ENCODE measurements at places on chromosomes 4 and X. TPM values are rescaled to one million over a fixed set of nuclear protein-coding genes. Genes with fewer than 3 reads are reported as not detected.

DNA sequence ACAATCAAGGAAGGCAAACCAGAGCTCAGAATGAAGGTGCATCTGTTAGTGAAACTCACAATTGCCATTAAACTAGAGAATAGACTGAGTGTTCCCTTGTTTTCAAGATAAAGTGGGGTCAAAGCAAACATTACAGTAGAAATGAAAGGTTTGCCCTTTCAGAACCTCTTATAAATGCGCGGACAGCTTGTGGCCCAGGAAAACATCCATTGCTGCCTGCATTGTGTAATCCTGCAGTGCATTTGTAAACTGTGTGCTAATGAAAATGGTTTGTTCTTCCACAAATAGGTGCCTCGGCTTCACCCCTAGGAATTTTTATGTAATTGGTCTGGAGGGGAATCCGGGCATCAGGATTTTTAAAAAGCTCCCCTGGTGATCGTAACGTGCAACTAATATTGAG lies 62.8 kb downstream of the SNX25 start:
- no peak for DNase-seq

DNA sequence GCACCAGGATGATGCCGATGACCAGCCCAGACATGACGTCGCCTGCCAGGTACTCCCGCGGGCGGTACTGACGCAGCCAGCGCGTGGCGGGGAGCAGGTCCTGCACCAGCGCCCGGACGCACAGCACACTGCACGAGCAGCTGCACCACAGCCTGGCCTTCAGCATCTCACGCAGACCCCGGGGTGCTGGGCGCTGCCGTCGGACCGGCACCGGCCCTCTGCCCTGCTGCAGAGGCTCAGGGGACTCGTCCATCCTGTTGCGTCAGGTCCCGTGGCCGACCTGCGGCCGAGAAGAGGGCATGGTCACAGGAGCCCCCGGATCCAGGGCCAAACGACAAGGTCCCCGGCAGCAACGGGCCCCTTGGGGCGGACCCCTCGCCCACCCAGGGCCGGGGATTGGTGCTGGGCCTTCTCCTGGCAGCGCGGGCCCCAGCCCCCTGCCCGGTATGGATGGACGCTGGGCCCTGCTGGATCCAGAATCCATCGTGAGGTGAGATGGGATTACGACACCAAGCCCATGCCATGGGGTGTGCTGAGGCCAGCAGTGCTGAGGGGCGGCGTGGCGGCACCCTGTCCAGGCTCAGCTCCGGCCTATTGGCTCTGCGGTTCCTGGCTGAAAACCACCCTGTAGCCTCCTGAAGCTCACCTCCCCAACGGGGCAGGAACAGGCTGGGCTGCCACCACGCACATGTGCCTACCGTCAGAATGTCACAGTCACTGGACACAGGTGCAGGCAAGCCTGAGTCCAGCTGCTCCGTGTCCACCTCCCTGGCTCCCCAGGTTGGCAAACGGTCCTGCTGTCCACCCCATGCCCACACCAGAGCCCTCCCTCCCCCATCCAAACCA lies 1.5 kb downstream of the SLC26A1 start:
- DNase-seq, result no peak

DNA sequence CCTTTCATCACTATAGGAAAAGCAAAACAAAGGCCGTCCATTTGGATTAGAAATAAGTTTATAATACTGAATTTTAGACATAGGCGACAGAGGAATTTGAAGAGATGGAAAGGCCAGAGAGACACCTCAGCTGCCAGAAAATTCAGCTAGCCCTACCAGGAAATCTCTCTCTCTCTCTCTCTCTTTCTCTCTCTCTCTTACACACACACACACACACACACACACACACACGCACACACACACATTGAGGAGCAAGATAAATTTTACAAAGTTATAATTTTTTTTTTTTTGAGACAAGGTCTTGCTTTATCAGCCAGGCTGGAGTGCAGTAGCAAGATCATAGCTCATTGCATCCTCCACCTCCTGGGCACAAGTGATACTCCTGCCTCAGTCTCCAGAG lies 1.4 kb downstream of the XK start:
- no peak for DNase-seq

Gene CLDN2
- not detected for total RNA-seq

- peak; percentile 10 for DNase-seq
These were observed 133.1 kb downstream of the CORIN start for GRCh38 chr4:47704693-47705325.

- DNase-seq, result no peak
These were observed 222.2 kb downstream of the IDS start for GRCh38 chrX:149282909-149283308.

Data from frontal cortex (tissue), 4 donors.